ENCODE measurements at places on chromosomes 11 and 22.

GRCh38 chr11:27291302-27291889 is 71.6 kb downstream of the CCDC34 start:
- peak; percentile 67 for DNase-seq

GRCh38 chr11:77301510-77301909 is at the start of gene GDPD4:
Gene GDPD4, minus strand, starts transcription at chr11:77301686. Its CDS starts 16,549 bp downstream, at chr11:77285137.
- peak; percentile 45 for DNase-seq

GRCh38 chr11:1782031-1782590 is 18.4 kb upstream of the CTSD start:
- no peak for DNase-seq

DNA sequence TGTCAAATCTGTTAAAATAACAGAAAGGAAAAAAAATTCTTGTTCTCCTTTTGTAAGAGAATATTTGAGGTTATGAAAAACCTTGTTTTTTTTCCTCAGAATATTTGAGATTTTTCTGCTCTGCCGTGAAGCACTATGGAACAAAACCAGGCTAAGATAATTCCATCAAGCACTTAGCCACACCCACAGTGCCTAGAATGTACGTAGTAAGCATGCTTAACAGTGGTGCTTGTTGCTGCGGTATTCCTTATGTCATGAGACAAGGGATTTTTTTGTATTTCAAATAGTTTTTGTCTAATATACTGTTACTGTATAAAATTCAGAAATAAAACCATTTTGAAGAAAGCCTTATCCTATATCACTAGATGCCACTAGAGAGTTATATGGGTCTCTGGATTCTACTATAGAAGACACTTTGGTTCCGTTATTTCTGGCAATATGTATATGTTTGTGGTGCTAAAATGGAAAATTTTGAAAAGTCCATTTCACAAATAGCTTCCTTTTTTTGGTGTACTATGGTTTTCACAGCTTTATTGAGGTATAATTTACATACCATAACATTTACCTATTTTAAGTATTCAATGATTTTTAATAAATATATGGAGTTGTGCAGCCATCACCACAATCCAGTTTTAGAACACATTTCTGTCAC is 23.7 kb downstream of the PDHX start:
- DNase-seq, result no peak

- no peak for DNase-seq
These were observed 15.6 kb downstream of the TBC1D10A start for GRCh38 chr22:30310881-30311771.

DNA sequence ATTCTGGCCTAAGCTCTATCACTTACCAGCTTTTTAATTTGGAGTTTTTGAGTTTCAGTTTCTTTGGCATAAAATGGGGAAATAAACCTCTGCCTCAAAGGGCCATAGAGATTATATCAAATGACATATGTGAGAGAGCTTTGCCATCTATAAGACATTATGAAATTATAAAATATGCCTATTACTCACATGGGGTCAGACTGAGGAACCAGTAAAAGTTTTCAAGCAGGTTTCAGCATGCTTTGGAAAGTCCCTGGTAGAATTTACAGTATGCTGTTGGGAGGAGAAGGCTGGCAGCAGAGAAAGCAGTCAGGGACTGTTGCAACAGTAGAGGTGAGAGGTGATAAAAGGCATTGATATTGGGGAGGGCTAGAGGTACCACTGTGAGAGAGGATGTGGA is 13.6 kb upstream of the MTNR1B start:
- no peak for DNase-seq

GRCh38 chr11:64396079-64396591 is 37.2 kb downstream of the RPS6KA4 start:
- DNase-seq, result peak; percentile 78

DNA sequence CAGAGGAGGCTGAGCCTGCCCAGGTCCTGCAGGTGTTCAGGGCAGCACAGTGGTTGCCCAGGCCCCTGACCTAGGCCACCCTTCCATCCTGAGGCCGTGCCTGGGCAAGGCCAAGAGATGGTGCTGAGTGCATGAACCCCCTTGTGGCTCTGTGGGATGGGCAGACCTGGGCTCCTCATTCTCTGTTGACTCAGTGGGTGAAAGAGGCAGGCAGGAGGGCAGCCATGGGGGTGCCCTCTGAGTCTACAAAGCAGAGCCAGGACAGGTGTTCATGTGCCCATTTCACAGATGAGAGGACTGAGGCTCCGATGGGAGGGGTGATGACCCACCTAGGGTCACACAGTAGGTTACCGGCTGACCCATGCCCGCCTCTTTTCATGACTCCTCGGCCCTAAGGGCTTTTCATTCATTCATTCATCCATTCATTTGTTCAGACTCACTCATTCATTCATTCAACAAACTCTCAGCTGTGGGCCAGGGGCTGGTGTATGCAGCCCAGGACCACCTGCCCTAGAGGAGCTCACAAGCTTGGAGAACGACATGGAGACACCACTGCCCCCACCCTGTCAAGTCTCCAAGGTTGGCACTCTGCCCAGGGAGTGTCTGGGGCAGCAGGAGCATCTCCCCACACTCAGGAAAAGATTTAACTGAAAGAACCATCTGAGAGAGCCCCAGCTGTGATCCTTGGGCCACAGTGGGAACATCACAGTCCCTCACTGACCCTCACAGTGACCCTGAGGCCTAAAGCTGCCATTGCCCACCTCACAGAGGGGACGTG is 40.5 kb downstream of the IGLL5 start:
- DNase-seq, result no peak

DNA sequence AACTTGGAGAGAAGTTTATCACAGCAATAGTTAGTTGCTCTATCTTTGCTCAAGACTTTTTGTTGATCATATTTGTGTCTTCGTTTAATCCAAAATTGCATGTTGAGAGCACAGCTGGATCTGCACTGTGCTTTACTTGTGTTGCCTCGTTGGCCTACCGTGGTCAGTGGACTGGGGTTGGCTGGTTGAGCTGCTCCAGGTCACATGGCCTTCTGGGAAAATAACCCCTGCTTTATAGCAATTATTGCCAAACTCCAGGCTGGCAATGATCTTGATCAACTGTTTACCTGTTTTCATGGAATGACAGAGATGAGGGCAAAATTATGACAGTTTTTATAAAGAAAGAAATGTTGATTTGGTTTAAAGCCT is 5.7 kb upstream of the PLET1 start:
- no peak for DNase-seq

DNA sequence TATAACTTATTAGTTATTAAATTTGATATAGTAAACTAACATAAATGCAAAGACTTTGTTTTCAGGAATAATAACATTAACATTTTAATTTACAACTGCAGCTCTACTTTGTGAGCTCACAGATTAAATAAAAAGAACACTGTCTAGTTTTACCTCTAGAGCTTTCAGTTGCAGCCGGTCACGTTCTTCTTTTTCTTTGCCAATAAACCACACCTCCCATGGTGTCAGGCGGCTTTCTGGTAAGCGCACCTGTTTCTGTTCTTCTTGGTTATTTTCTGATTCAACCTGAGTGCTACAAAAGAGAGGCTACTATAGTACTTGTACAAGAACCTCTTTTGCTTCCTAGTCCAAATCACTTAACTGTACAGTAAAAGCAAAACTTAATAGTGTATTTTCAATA is 5.8 kb downstream of the CCDC34 start:
- no peak for DNase-seq

GRCh38 chr11:20861322-20861721 is 191.9 kb downstream of the NELL1 start:
- no peak for DNase-seq

Data from GM23338 (cell line).